NCI-H2107 (cell line): ENCODE measurements at places on chromosomes 11 and 22.

DNA sequence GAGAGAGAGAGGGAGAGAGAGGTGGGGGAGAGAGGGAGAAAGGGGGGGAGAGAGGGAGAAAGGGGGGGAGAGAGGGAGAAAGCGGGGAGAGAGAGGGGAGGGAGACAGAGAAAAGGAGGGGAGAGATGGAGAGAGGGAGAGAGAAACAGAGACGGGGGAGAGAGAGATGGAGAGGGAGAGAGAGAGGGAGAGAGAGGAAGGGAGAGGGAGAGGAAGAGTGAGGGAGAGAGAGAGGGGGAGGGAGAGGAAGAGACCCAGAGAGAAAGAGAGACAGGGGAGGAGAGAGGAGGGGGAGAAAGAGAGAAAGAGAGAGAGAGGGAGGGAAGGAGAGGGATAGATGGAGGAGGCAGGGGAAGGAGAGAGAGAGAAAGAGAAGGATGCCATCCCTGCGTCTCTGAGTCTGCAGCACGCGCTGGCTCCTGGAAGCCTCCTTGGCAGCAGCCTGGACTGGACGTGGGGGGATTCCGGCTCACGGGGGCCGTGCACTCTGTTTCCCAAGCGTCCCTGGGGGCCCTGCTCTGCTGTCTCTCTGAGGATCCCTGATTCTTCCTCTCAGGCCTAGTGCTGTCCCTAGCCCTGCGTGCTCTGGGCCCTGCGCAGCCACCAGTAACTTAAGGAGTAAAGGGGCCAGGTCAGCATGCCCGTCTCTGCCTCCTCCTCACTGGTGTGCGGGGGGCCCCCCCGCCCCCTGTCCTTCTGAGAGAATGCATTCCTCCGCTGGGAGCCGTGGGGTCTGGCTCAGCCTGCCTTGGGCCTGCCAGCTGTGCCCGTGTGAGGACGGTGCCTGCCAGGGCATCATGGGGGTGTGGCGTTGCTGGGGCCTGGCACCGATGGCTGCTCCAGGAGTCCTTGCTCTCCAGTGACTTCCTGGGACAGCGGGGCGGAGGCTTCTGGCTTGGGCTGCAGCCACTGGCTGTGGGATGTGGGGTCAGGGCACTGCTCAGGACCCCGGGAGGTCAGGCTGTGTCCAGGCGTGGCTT, 429.5 kb downstream of the TBC1D22A start:
- no peak for DNase-seq

DNA sequence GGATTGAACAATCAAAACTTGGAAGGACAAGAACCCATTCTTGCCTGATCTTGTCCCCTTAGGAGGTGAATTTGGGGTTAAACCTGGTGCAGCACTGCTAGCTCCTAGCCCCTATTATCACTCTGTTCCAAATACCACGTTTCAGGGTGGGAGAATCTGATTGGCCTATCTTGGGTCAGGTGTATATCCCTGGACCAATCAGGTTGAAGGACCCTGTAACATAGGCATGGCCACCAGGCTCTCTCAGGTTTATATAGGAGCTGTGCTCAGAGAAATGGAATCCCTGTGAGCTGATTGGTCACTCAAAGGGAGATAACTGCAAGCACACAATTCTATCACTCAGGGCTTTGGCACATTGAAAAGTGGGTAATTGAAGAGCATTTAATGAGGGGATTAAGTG, 26.6 kb upstream of the AMPD3 start:
- no peak for DNase-seq

GRCh38 chr11:63915961-63916836, 765 bp downstream of the RCOR2 start:
- DNase-seq = no peak

- no peak for DNase-seq
These were observed 17.4 kb upstream of the SOX6 start for GRCh38 chr11:16373768-16374167.

DNA sequence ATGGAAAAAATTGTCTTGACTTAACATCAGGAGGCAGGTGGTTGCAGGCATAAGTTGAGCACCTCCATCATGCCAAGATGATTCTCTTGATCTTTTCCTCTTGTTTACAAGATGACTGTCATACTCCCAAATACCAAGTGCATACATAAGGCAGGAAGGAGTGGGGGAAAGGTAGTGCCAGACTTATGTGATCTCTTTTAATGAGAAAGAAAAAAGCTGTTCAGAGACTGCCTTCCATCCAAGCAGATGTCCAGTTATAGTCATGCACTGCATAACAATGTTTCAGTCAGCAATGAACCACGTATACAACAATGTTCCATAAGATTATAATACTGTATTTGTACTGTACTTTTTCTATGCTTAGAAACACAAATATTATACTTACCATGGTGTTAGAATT, 135.7 kb downstream of the EHF start:
- no peak for DNase-seq

GRCh38 chr11:597166-597725, 18.5 kb downstream of the IRF7 start:
- DNase-seq = no peak

DNA sequence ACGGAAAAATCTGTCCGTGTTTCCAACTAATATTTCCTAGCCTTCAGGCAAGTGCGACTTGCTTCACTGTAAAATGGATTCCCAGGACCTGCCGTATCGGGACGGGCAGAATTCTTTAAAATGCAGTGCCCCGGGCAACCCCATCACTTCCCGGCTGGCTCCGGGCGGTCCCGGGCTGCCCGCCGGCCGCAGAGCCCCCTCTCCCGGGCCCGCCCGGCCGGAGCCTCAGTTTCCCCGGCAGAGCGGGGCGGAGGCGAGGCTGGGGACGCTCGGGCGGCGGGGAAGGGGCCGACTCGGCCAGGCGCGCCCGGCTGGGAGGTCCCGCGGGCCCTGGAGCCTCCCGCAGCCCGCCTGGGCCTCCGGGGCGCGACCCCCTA, 84.2 kb upstream of the WNT7B start:
- no peak for DNase-seq

DNA sequence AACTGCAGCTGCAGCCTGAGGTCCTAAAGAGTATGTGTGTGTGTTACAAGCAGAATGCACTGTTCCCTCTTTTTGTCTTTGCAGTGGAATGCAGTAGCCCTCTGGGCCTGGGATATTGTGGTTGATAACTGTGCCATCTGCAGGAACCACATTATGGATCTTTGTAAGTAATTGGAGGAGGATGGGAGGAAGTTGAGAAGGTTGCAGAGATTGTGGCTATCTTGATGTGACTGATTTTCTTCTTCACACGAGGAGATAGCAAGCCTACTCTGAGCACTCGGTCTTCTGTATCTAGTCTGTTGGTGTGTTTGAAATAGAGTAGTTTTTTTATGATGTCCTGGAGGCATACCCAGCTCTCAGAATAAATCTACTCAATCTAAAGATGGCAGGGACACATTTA, 2.3 kb downstream of the RBX1 start:
- no peak for DNase-seq

GRCh38 chr11:92628401-92629292, 340.8 kb upstream of the MTNR1B start:
- DNase-seq = no peak

DNA sequence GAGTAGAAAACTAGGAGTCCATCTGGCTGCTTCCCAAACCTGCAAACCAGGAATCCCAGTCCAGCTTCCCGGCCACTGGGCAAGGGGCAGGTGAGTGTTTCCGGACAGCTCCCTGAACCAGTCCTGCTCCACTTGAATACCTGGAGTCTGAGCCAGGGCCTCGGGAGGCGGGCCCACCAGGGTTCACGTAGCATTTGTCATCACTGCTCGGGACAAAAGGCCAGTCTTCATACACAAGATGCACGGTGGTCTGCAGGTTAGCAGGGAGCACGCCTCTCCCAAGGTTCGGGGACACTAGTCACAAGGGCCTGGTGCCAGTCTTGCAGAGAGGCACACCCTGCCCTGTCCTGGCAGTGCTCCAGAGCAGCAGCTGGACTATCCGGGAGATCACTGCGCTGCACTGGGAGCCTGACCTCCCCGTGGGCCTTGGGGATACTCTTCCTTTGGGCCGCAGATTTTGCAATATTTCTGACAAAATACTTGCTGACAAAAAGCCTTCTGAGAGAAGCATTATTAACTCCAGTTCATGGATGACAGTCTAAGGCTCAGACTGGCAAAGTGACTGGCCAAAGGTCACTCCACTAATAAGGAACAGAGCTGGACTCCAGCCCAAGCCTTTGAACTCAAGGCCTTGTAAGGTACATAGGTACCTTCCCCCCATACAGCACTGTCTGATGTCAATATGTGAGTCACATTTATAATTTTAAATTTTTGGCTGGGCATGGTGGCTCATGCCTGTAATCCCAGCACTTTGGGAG, 25.1 kb downstream of the CD6 start:
- no peak for DNase-seq

GRCh38 chr11:44718057-44718456, 8.7 kb upstream of the TSPAN18 start:
- no peak for DNase-seq

DNA sequence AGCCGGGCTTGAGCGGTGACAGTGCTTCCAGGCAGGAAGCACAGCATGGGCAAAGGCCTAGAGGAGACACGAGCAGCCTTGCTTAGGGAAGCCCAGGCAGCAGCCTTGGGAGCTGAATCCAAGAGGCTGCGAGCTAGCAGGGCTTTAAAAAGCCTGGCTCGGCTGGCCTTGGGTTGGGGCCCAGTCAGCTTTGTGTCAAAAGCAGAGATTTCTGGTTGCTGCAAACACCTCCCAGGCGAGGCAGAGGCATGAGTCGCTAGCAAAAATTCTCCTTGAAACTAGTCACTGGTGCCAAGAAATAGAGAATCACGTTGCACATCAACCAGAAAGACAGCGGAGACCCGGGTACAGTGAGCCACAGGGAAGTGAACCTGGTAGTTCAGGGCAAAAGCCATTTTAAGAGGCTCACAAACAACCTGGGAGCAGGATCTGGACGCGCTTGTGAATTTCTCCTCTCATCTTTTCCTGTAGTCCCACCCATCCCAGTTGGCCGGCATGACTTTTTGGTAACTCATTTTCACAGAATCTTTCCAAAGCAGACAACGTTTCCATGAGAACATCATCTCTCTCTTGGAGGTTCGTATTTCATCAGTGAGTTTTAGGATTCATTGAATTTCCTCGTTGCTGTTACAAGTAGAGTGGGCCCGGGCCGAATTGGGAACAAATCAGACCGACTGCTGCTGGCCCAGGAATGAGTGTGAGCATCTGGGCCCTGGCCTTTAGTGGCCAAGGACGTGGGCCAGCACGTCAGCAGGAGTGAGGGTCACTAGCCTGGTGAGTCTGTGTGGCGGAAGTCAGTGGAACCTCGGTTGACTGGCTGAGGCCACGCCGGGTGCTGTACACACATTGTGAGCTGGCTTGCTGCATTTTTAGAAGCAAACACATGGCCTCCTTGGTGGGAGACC, 16.4 kb upstream of the FGF4 start:
- no peak for DNase-seq

DNA sequence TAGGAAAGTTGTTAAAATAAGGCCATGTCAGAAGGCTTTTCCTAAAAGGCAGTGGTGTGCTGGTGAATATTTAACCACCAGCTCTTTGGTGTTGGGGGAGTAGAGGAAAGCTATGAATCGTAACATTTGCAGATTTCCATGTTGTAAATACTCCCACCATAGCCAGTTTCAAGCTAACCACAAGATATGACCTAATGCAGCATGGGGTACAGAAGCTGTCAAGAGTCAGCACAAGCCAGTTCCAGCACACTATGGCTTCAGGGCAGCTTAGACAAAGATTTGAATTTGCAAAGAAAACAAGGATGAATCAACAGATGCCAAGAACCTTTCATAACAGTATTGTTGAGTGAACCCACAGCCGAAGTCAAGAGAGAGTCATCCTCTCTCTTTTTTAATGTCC, 40.0 kb downstream of the COMMD9 start:
- DNase-seq = no peak

DNA sequence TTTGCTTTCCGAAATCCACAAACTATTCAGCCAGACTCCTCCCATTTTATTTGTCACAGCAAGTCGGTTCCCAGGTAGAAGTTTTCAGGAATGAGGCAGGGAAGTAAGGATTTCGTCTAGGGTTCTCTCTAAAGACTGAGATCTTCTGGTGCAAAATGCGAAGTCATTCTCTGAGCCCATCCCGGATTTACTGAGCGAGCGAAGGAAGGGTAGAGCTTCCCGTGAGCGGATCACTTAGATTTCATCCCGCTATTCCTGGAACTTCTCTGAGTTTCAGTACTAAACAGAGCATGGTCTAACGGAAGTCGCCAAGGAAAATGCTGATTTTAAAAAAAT, 3.1 kb upstream of the CALCA start:
- no peak for DNase-seq

DNA sequence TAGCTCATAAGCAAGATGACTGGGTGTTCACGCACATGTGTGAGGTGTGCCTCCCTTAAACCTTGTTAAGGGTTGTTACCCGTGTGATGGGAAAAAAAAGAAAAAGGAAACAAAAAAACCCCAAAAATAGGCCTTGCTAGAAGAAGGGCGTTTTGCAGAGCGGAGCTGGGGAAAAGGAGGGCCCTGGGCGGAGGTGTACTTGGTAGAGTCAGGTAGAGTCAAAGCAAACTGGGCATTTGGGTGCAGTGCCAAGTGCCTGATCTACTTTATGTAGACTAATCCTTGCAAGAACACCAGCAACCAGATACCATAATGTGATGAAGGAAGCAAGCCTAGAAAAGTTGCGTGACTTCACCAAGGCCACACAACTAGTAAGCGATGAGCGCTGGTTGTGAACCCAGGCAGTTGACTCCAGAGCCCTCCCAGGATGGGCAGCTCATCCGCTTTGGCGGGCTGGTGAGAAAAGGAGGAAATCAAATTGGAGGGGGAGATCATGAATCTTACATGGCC, 1.2 kb upstream of the TIRAP start:
- no peak for DNase-seq

- DNase-seq = no peak
These were observed 13.2 kb upstream of the SSTR3 start for GRCh38 chr22:37225481-37225880.

GRCh38 chr11:74682731-74683278, 48.4 kb downstream of the CHRDL2 start:
- DNase-seq = no peak

DNA sequence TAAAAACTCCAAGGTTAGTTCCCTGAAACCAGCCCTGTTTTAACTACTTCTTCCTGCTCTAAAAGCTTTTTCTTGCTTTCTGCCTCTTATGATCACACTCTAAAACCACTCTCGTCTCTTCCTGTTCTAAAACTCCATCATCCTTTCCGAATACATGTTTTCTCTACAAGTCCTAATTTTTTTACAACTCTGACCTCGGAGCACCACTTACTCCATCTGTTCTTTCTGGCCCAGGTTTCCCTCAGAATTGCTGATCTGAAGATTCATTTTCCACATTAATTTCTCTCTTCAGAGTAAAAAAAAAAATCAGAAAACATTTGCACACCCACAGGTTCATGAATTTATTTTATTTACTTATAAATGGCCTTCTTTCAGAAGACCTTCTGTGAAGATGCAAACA, 265.7 kb upstream of the CADM1 start:
- DNase-seq = no peak

- DNase-seq = no peak
These were observed 1.5 kb downstream of the DGKZ start for GRCh38 chr11:46348566-46349401.

GRCh38 chr11:60064111-60064510, 7.6 kb downstream of the MS4A3 start:
- DNase-seq = no peak
